Breast epithelium (tissue), 4 donors: ENCODE measurements at places on chromosomes 2 and 18.

DNA sequence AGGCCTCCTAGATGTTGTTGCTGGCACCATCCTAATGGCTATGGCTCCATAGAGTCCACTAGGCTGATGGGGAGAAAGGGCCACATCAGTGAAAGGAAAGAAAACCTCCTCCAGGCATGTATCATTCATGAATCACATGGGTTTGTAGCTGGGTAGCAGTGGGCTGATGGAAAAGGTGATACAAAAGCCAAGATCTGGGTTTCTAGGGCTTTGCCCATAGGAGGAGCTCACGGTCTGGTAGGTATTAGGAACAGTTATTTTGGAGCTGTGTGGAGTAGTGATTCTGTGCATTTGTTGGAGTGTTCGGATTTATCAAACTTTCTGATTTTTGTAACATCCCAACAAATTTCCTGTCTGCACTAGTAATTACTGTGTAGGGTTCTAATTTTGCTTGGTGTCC lies 259.2 kb downstream of the SLC4A3 start:
- H3K4me3 ChIP-seq = no peak overlapping the region
- no peaks in the 10 kb centered on the region for H3K36me3 ChIP-seq
- H3K27me3 ChIP-seq = no peaks in the 10 kb centered on the region
- no peaks in the 10 kb centered on the region for H3K4me1 ChIP-seq
- no peak overlapping the region for H3K27ac ChIP-seq

DNA sequence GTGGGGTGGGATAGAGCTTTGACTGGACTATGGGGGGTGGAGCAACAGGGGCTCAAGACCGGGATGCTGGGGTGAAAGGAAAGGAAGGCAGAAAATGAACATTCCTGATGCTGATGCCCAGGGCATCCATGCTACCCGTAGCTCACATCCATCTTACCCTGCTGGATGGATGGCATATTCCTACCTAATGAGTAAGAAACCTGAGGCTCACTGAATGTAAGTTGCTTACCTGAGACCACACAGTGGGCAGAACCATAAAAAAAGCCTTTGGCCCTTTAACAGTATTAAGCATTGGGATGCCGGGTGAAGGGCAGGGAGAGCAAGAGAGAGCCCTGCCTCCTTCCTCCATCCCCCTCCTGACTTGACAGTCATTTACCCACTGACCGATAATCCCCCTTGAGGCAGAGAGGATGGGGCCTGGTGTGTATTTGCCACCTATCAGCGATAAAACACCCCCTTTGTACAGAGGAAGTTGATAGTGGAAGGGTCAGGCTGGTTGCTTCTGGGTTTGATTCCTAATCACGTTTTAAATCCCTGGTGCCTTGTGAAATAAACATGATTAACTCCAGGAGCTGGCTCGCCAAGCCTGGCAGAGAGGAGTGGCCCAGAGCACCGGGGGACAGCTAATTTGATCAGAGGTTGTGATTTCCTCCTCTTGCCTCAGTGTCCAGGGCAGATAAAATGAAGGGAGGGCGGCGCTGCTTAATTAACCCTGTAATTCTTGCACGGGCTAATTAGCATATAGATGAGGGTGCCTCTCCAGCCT lies 105.9 kb upstream of the HS6ST1 start:
- H3K27me3 ChIP-seq = no peaks in the 10 kb centered on the region
- H3K4me1 ChIP-seq = no peaks in the 10 kb centered on the region
- no peak overlapping the region for H3K4me3 ChIP-seq
- H3K36me3 ChIP-seq = no peaks in the 10 kb centered on the region
- no peak overlapping the region for H3K27ac ChIP-seq
- DNase-seq = no peak

DNA sequence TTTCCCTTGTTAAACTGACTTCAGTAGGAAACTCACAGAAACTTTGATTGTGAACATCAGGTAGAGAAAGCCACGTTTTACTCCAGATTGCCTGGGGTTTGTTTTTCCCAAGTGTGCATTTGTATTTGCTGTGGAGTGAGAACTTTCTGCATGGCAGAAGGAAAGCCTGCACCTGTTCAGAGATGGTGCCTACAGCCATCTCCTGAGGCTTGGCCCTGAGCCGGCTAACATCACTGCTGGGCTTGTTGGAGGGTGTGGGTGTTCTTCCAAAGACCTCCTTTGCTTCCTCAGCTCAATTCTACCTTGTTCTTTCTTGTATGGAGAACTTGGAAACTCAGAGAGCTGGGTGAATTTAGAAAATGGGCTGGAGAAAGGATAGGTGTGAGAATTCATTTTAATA lies 16.1 kb downstream of the KCNS3 start:
- H3K4me1 ChIP-seq = no peaks in the 10 kb centered on the region
- H3K27ac ChIP-seq = no peak overlapping the region
- DNase-seq = no peak
- no peaks in the 10 kb centered on the region for H3K36me3 ChIP-seq

GRCh38 chr2:237942513-237942899 lies 24.3 kb upstream of the UBE2F start:
- no peaks in the 10 kb centered on the region for H3K4me1 ChIP-seq
- H3K36me3 ChIP-seq = no peaks in the 10 kb centered on the region
- no peak overlapping the region for H3K4me3 ChIP-seq
- no peak for DNase-seq
- H3K27ac ChIP-seq = no peak overlapping the region

DNA sequence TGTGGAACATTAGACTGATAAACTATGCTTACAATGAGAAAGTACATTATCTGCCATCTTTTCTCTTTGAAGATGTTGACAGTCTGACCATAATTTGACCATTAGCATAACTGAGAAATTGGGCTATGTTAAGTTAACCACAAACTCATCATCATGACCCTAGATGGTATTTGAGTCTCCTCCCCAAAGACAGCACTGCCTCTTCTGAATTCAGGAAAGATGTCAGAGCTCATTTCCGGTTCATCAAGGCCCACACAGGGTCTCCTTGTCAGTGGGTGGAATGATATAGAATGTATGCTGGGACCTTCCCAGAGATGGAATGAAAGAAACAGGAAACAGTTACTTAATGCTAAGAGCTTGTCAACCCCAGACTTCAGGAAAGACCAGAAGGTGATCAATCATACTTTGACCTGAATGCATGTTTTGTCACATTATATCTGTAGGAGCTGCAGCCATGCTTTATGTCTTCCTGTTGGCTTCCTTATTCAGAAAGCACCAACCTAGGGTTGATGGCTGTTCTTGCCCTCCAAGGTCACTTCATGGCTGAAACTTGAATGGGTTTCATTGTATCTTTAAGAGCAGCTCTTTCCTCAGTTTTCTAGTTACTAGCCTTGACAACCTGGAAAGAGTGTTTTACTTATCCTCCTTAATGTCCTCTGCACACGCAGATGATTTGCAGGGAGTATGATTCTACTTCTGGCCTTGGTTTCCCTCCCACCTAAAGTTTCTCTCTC lies 99.1 kb upstream of the NEUROD1 start:
- no peaks in the 10 kb centered on the region for H3K4me1 ChIP-seq
- no peak for DNase-seq
- H3K36me3 ChIP-seq = no peaks in the 10 kb centered on the region
- H3K27ac ChIP-seq = peak overlapping the region; percentile 66
- no peak overlapping the region for H3K4me3 ChIP-seq
- H3K27me3 ChIP-seq = no peaks in the 10 kb centered on the region

GRCh38 chr2:16972276-16972675 lies 306.6 kb upstream of the CYRIA start:
- H3K27ac ChIP-seq = no peak overlapping the region
- H3K4me1 ChIP-seq = no peaks in the 10 kb centered on the region
- H3K4me3 ChIP-seq = no peak overlapping the region
- no peak for DNase-seq

DNA sequence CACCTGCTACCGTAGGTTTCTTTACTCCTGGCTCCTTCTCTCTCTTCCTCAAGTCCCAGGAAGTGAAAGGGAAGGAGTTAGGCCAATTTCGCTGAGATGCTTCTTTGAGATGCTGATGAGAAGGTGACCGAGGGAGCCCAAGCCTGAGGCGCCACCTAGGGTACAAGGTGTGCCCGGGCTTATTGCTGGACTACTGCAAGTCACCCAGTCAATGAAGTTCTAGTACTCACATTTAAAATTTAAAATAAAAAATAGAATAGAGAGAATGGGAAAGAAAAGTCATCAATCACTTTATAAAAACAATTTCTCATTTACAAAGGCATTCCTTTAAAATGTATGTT lies 45.3 kb downstream of the ACAA2 start:
- H3K27me3 ChIP-seq = no peaks in the 10 kb centered on the region
- no peaks in the 10 kb centered on the region for H3K4me1 ChIP-seq
- no peak overlapping the region for H3K27ac ChIP-seq
- peak; percentile 63 for DNase-seq
- H3K4me3 ChIP-seq = no peak overlapping the region

- H3K27ac ChIP-seq = no peak overlapping the region
- no peak for DNase-seq
- H3K36me3 ChIP-seq = no peaks in the 10 kb centered on the region
- no peaks in the 10 kb centered on the region for H3K4me1 ChIP-seq
- H3K4me3 ChIP-seq = no peak overlapping the region
- H3K27me3 ChIP-seq = no peaks in the 10 kb centered on the region
These were observed 30.1 kb upstream of the CCL20 start for GRCh38 chr2:227783404-227784138.
